Stimulated activated CD8-positive, alpha-beta memory T cell treated with anti-CD3 and anti-CD28 coated beads, Interleukin-2, amount 100 ng/mL, for 1 hour (primary cell): ENCODE measurements at places on chromosomes 3 and 15.
A peak's percentile ranks its signal among the peaks of the same experiment; 100 is the strongest.

DNA sequence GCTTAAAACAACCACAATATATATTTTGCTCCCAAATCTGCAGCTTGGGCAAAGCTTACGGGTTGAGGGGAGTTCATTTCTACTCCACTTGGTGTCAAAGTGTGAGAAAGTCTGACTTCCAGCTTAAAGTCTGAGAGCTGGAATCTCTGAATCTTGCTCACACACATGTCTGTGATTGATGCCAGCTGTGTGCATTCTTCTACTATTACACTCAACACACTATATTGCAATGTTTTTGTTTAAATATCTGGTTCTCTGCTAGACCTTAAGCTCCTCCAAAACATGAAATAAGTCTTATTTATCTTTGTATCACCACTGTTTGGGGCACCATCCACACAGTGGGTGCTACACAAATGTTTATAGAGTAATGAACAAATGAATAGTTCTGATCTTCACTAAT, 36.7 kb upstream of the SECISBP2L start:
- DNase-seq, result no peak

DNA sequence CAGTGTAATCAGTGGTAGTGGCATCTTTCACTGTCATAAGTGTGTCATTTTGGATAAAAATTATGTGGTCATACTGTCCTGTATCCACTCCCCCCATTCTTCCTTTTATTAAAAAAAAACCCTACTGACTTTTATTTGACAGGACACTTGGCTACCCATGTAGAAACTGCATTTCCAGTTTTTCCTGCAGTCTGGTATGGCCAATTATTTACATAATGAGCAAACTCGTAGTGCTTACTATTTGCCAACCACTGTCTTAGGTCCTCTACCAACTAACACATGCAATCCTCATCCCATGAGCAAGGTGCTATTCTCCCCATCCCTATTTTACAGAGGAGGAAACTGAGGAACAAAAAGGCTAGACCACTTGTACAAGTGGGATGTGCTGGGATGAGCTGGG, 129.1 kb downstream of the MECOM start:
- DNase-seq, result no peak

- DNase-seq, result no peak
Observed at GRCh38 chr15:39404767-39405181, 176.1 kb upstream of the THBS1 start.

DNA sequence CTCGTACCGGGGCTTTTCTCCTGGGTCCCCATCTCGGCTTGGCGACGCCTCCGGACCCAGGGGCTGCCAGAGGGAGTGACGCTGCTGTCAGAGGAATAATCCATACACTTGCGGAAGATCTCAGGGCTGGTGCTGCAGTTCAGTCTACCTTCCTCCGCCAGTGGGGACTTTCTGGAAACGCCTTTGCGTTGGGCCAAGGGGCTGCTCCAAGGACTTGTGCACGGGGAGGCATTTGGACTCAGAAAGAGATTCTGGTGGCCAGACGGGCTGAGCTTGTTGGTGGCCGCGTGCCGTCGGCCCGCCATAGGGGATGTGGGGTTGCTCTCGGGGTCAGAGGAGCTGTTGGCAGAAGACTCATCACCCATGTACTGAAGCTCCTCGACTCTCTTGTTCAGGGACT, 21.8 kb downstream of the LARP6 start:
- no peak for DNase-seq

DNA sequence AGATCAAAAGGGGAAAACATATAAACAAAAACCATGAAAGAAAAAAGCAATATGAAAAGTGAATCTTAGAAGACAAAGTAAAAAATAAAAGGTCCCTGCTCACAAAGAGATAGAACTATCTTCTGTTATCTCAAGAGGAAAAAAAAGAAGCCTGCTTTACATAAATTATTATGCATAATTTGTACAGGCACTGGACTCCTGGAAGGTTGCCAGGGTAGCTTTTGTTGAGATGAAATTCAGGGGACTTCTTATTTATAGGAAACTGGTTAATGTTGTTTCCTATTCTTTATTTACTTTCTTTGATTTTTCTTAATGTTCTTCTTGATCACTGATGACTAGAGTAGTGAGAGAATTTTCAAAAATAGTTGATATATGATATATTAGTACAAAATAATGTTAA, 66.9 kb downstream of the PPM1L start:
- DNase-seq, result no peak

DNA sequence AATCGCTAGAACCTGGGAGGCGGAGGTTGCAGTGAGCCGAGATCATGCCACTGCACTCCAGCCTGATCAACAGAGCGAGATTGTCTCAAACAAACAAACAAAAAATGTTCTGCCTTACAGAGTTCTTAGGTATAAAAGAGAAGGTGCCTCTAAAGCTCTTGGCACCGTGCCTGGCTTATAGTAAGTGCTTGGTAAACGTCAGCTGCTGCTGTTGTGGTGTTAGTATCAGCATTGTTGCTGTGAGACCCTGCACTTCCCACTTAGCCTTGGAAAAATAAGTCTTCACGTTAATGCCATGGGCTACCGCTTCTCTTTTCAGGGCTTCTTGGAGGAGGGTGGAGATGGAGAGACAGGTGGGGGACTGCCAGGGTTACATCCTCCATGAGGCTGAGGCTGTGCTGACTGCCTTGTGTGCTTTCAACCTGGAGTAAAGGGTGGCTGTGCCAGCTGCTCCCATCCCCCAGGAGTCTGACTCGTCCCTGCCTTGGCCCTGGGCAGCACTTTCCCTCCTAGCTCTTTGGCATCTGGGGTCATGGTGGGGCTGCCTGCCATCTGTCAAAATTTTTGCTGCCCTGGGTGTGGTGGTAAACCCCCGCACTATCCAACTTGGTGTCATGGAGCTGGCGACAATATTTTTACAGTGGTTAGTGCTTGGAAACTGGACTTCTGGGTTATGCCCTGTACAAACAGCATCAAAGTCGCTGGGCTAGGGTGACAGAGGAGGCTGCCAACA, 17.8 kb downstream of the FLNB start:
- no peak for DNase-seq

- no peak for DNase-seq
Observed at GRCh38 chr3:13046569-13047274, 26.5 kb downstream of the IQSEC1 start.

GRCh38 chr3:184556582-184557347, 4.8 kb upstream of the EPHB3 start:
- no peak for DNase-seq

GRCh38 chr15:81809543-81809942, 236.3 kb downstream of the MEX3B start:
- DNase-seq, result no peak

DNA sequence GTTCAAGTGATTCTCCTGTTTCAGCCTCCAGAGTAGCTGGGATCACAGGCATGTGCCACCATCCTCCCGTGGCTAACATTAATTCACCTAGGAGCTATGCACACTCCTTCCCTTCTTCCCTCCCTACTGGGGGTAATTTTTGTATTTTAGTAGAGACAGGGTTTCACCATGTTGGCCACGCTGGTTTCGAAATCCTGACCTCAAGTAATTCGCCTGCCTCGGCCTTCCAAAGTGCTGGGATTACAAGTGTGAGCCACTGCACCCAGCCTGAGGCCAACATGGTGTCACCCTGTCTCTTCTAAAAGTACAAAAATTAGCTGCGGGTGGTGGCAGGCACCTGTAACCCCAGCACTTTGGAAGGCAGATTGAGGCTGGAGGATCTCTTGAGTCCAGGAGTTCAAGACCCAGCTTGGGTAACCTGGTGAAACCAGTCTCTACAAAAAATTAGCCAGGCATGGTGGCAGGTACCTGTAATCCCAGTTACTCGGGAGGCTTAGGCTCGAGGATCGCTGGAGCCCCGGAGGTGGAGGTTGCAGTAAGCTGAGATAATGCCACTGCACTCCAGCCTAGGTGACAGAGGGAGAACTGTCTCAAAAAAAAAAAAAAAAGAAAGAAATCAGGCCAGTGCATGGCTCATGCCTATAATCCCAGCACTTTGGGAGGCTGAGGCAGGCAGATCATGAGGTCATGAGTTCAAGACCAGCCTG, 6.1 kb downstream of the RNU5B-1 start:
- DNase-seq, result no peak

DNA sequence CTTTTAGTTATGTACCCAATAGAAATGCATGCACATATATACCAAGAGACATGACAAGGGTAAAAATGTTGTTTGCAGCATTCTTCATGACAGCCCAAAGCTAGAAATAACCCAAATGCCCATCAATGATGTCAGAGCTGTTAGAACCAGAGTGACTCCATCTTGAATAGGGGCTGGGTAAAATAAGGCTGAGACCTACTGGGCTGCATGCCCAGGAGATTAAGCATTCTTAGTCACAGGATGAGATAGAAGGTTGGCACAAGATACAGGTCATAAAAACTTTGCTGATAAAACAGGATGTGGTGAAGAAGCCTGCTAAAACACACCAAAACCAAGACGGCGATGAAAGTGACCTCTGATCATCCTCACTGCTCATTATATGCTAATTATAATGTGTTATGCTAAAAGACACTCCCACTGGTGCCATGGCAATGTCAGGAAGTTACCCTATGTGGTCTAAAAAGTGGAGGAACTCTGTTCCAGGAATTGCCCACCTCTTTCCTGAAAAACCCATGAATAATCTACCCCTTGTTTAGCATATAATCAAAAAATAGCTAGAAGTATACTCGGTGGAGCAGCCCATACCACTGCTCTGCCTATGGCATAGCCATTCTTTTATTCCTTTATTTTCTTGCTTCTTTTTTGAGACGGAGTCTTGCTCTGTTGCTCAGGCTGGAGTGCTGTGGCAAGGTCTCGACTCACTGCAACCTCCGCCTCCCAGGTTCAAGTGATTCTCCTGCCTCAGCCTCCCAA, 32.9 kb downstream of the ZBTB11 start:
- peak; percentile 13 for DNase-seq

GRCh38 chr3:142152384-142152783, 3.0 kb upstream of the TFDP2 start:
- DNase-seq, result no peak

DNA sequence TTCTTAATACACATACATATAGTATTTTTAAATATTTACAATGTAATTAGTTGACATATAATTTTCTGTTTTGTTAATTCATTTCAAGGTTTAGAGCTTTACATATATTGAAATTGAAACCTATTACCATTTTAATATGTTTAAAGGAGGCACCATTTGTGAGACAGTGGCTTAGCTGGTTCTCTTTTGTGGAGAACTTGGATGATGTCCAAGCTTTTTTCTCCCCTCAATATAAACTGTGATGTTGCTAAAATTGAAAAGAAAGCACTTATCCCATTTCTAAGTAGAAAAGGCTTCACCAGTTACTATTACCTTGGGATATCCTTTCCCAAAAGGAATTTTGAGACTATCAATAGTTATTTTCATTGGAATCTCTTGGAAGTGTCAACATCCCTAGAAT, 707.2 kb downstream of the NTRK3 start:
- DNase-seq, result no peak

DNA sequence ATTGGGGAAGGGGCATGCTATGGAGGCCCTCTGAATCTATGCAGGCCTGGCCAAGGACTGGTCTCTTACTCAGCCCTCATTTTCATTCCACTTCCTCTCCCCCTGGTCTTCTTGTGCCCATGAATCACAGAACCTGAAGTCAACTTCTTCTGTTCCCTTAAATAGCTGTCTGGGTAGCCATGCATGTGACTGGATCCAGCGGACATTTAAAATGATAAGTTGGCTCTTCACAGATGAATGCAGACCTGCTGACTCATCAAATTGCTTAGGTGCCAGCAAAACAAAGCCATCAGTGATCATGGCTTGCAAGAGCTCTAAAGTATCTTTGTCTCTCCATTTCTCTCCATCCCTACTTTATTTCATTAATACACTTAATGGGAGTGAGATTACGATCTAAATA, 90.1 kb upstream of the CADPS start:
- DNase-seq, result no peak

DNA sequence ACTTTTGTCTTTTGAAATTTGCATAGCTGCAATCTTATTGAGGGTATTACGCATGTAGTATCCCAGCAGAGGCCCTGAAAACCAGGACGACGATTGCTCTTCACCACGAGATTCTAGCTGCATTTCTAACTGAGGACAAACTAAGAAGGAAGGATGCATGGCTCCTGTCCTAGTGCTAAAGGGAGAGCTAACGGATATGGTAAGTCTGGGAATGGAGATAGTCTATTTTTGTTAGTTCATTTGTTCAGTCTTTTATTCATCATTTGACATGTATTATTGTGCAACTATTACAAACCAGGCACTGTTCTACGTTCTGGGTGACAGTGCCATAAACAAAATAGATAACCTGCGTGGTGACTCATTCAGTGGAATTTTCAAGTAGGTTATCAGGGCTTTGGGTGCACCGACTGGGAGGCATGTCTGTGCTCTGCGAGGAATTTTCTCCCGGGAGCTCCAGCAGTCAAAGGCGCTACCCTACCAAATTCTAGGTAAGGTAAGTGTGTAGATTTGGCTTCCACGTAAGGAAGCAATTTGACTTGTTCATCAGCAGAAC, 51.9 kb upstream of the ETV5 start:
- no peak for DNase-seq

DNA sequence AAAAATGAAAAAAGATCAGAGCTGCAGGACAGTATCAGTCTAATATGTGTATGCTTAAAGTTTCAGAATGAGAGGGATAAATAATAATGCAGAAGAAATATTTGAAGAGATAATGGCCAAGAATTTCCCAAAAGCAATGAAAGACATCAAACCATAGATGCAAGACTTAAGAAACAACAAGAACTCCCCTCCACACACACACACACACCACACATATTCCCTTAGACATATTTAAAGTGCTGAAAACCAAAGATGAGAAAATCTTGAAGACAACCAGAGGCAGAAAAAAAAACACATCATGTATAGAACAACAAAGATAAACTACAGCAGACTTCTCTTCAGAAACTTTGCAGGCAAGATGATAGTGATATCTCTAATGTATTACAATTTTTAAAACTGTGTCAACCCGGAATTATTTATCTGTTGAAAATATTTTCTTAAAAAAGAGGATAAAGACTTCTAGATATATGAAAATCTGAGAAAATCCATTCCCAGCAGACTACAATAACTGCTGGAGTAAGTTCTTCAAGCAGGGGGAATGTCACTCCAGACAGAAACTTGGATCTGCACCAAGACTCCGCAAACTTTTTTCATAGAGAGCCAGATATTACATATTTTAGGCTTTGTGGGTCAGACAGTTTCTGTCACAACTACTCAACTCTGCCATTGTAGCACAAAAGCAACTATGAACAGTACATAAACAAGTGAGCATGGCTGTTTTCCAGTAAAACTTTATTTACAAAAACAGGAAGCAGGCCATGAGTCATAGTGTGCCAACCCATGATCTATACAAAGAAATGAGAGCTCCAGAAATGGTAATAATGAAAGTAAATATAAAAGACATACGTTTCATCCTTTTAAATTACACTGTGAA, 223.4 kb upstream of the CGNL1 start:
- no peak for DNase-seq

GRCh38 chr15:60006203-60006862, 2.2 kb downstream of the FOXB1 start:
- peak; percentile 54 for DNase-seq

DNA sequence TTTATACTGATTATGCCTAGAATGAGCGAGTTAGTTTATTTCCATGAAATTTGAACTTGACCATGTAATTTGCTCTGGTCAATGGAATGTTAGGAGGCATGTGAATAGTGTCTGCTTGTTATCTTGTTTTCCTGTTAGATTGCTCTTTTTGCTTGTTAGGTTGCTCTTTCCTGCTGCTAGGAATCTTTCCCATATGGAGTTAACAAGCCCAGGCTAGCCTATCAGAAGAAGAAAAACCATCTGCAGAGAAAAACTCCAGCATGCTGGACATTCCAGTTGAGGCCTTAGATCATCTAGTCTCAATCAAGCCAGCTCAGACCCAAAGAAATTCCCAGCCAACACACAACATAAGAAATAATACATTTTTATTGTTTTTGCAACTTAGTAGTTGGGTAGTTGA, 470.2 kb upstream of the AGTR1 start:
- no peak for DNase-seq

- peak; percentile 19 for DNase-seq
Observed at GRCh38 chr3:115790759-115791158, 167.4 kb downstream of the GAP43 start.
